ENCODE measurements at places on chromosomes 7 and 10.

DNA sequence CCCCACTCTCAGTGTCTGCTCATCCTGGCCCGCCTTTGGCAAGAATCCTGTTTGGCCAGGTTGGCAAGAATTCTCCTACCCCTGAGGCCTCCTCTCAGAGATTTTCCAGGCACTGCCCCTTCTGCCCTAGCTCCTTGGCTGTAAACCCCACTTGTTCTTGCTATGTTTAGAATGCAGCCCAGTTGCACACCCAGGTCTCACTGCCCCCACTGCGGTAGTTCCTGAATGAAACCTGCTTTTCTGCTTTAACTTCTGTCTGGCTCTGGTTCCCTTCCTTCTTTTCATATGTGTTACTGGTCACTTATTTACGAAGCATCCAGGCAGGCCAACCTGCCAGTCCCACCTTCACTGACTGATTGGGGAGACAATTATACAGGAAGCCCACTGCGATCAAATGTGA is 576.9 kb downstream of the GLRX3 start:
- DNase-seq: no peak

- DNase-seq: no peak
Measured at GRCh38 chr10:131933696-131934086, 32.9 kb downstream of the PPP2R2D start.

DNA sequence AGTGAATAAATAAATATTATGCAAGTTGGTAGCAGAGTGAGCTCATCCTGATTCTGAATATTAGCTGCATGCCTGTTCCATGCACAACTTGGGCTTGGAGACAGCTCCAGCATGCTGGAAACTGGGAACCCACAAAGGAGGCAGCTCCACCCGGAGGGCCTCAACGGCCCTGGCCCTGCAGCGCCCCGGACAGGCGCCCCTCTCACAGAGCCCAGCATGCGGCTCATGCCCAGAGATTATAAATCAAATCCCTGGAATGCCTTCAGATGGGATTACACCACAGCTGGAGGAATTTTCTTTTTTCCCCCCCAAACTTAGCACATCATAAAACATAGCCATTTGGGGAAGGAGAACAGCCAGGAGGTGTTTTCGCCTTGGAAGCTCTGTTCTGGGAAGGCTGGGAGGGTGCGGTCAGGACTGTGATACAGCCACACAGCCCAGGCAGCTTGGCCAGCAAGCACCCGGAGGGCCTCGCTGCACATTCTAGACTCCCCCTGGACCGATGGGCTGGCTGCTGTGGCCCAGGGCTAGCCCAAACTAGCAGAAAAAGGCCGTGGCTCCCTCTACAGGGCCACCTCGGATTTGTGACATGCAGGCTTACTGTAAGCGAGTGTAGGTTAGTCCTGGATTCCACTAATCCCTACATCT is 102.4 kb downstream of the PTPN20 start:
- DNase-seq: no peak

DNA sequence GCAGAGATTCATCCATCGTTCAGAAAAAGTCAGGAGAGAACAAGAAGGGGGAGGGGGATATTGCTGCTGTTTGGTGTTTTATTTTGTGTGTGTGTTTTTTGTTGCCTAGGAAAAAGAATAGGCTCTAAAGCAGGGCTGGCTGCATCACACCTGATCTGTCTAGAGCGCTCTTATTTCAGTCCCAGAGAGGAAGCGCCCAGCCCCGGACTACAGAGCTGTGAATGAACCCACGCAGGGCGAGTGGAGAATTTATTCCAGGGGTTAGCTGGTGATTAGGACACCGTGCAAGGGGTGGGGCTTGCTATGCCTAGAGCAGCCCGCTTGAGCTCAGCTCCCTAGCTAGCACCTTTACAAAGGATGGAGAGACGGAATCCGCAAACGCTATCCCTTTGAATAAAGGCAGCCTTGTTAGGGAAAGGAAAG is 621 bp upstream of the FAM13C start:
- no peak for DNase-seq

GRCh38 chr10:116905845-116906210 is 56.5 kb downstream of the ENO4 start:
- no peak for DNase-seq

DNA sequence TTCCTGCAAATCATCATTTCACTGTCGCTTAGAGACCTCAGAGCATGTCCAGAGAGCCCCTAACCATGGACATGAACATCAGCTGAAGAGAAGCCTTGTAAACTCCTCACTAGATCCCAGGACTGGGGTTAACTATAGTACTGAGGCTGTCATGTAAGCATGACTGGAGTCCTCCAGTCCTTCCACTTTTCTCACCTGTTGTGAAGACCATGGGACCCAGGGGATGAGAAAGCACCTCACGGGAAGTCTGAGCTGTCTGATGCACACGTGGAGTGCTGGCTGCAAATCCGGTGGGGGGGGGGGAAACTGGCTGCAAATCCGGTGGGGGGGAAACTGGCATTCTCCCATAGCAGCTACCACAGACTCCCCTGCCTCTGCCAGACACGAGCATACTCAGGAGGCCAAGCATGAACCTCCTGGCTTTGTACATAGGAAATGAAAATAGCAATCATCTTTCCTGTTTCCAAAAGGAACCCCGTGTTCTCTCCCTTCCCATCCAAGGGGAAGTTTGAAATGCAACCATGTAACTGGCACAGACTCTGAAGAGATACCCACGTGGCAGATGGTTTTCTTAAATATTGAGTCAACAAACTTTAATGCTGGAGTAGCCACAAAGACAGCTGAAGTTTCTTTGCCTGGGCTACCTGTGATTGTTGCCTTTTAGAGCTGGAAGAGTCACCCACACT is 261.4 kb downstream of the ZMYND11 start:
- no peak for DNase-seq
